ENCODE measurements at places on chromosomes 5 and 9.

DNA sequence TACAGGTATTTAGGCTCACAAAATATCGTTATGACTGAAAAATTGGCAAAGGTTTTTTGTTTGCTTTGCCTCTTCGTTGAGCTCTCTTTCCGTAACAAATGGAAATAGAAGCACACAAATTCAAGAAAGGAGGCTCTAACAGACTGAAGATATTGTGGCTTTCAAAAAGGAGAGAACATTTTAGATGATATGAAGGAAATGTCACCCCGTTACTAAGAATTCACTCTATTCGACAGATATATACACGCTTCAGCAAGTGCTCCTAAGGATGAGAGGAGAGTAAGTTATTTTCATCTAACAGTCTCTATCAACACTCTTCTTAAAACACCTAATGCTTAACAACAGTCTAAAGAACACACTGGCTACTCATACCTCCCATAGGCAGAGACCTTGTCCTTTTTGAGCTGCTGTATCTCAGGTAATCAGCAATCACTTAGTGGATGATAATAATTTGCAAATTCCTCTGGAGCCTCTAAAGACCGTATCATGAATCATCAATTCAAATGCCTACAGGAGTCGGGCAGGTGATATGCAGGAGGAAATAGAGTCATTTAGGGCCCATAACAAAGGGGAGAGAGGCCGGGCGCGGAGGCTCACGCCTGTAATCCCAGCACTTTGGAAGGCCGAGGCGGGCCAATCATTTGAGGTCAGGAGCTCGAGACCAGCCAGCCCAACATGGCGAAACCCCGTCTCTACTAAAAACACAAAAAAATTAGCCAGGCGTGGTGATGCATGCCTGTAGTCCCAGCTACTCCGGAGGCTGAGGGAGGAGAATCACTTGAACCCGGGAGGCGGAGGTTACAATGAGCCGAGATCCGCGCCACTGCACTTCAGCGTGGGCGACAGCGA, 1.4 kb upstream of the HSDL2 start:
- no peak for DNase-seq

DNA sequence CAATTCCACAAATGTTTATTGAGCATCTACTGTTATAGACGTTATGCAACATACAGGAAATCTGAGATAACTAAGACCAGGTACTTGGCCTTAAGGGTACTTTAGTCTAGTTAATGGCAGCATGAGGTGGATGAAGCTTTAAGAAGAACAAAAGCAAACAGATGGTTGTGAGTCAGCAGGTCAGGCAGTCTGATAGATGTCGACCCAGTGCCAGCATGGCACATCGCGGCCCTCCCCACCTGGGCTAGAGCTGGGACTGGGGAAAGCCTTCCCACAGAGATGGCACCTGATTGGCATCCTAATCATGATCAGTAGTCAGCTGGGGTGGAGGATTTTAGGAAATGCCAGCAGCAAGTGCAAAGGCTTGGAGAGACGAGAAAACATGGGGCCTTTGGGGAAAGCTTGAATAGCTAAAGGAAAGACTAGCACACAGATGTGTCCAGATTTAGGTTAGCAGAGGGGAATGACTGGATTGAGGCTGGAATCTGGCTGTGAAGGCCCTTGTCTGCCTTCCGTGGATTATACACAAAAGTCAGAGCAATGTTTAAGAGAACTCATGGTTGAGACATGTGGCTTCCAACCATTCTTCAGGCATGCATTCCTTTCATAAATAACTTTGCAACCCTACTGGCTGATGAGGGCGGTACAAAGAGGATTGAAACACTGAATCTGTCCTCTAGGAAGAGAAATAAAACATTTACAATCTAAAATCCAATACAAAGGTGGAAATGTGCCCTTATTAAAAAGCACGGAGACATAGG, 395.4 kb upstream of the WWC1 start:
- DNase-seq, result no peak

GRCh38 chr5:148515460-148515859, 131.7 kb downstream of the FBXO38 start:
- no peak for DNase-seq

GRCh38 chr5:137836997-137837396, 30.7 kb upstream of the MYOT start:
- no peak for DNase-seq

DNA sequence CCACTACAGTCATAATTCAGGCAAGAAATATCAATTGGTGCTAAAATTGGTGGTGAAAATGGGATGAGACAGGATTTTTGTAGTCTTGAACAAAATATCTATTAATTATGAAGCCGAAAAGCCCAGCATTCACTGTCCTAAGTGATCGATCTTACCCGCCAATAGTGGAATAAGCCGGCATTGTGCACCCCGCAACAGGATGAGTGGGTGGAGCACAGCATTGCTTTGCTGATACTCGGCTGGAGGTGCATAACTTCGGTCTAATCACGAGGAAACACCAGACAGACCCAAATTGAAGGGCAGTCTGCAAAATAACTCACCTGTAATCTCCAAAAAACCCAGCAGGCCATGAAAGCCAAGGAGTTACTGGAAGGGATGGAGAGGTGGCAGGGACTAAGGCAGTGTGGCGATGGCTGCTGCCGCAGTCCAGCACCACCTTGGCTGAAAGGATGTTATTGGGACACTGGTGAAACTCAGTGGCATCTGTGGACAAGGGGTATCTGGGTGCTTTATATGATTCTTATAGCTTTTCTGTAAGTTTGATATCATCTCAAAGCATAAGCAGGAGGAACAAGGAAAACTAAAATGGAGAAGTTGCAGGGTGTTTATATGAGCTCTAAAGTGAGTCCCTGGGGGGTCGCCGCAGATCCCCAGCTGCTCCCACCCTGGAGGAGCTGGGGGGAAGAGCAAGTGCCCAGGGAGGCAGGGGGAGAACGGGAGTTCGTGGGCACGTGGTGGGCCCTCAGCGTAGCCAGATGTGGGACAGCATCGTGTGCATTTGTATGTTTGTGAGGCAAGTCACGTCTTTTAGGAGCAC, 45.2 kb downstream of the AHRR start:
- no peak for DNase-seq

- no peak for DNase-seq
Measured at GRCh38 chr5:33738967-33739366, 152.8 kb downstream of the ADAMTS12 start.

DNA sequence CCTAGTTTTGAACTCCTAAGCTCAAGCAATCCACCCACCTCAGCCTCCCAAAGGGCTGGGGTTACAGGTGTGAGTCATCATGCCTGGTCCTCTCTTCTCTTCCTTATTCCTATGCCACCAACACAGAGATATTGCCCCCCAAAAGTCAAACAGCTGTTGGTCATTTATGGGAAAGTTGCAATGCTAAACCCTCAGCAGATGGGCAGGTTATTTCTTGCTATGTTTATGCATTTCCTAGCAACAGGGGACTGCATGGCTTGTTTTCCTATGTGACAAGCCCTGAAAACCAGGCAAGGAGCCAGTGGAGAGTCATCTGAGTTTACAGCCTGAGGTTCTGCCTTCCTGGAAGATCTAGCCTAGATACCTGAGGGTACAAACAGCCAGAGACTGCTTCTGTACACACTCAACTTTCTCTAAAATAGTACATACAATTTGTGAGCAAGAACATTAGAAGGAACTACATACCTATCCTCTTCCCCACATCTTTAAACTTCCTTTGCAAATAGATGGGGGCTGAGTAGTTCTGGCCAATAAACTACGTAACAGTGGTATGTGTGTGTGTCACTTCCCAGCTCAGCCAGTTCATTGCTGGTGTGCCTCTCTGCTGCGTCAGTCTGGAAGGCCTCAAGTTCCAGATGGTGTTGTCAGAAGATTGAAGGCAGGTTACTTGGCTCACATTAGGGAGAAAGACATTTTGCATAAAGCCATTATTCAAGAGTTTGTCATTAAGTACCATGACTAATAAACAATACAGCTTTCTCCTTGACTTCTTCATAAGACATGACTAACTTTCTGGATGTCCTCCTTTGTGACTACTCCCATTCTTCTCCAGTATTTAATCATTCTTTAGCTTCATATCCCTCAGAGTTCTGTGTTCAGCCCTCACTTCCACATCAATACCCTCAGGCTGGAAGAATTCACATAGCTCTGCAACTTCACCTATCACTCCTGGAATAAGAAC, 65.3 kb downstream of the CSNK1A1 start:
- DNase-seq, result no peak

DNA sequence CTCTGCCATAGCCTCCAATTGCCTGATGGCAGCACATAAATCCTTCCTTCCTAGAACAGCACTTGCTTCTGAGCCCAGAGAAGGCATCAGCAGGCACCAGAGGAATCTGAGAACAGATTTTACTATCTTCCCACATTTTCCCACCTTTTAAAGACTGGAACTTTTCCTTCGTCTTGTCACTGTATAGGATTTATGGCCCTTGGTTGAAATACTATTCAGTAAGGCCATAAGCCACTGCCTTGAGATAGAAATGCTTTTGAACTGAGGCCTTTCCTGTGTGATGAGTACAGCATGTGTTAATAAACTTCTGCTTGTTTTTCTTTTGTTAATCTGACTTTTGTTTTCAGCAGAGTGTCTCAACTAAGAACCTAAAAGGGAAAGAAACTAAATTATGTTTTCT, 84.3 kb downstream of the MRPS27 start:
- DNase-seq, result no peak

DNA sequence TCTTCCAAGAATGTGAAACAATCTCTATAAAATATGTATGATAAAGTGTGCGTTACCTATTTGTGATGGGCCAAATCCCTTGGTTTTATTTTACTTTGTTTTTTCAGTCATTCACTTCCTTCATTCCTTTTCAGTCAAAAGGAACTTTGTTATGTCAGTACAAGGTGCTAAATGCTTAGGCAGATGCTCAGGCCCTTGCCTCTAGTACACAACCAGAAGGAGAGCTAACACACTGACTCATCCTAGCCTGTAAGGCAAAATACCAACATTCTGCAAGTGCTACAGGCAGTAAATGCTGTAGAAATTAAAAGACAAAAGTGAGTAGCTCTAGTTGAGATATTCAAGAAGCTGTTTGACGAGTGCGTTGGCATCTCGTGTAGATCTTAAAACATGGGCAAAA, 49.4 kb downstream of the TRPM6 start:
- no peak for DNase-seq

- DNase-seq, result no peak
Measured at GRCh38 chr5:84715686-84716085, 331.0 kb upstream of the EDIL3 start.

- DNase-seq, result no peak
Measured at GRCh38 chr5:127609011-127609410, 39.9 kb upstream of the CTXN3 start.

GRCh38 chr5:149127394-149127955, 13.8 kb upstream of the ABLIM3 start:
- no peak for DNase-seq

DNA sequence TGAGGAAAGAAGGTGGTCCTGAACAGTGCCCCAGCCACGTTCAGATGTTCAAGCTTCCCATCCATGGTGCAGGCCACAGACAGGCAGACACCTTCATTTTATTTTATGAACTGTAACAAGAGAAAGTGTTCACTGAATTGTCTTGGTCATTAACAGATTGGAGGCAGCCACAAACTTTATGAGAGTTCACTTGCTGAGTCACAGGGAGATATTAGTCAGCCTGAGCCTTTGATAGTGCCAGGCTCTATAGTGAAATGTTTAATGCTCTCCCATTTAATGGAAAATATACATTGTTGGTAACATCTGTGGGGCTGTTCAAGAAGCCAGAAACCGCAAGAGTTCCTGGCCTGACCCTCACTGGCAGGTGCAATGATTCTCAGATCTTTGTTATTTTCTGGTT, 237.0 kb downstream of the TENT4A start:
- DNase-seq, result no peak

DNA sequence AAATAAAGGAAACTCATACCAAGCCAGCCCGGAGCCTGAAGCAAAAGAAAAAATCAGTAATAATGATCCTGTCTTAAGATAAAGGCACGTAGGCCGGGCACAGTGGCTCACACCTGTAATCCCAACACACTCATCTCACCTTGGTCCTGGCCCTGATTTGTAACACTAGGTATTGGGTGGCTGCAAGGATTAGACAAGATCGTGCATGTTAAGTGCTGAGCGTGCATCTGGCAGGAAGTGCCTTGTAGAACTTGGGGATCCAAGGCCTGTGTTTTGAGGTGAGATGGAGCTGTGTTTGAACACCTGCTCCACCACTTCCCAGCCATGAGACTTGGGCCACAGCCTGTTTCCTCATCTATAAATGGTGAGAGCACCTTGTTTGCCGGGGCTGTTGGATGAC, 41.5 kb downstream of the SPRY4 start:
- no peak for DNase-seq

DNA sequence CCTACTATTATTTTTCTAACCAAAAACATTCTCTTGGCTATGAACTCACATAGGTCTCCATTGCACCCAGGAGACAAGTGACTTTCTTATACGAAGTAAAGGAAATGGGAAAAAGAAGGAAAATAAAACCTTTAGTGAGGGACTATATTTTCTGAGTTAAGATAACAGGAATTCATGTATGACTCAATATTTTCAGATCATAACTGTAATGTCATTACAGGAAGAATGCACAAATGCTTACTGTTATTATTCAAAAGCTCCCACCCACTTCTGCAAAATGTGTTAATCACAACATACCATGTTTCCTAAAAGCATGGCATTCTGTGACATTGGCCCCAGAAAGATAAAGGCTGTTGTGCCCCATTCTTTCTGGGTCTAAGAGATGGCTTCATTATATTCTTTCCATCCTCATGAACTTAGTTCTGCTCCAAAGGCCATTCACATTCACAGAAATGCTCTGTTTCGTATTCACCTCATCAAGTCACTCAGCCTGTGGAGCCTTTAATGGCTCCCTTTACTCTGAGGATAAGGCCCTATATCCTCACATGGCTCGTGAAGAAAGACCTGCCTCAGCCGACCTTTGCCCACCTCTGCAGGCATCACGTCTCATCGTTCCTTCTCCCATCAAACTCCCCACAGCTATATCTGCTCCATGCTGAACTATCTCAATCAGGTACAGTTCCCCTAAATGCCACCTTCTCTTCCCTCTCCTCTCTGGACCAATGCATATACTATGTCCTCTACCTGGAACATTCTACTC, 77.0 kb downstream of the ABCA1 start:
- DNase-seq, result no peak

Data from D721Med (cell line).